ENCODE measurements at places on chromosomes 16 and 17.

GRCh38 chr16:12677502-12677901 is 126.2 kb downstream of the CPPED1 start:
- no peak for DNase-seq

GRCh38 chr16:81315271-81316175 is 761 bp downstream of the GAN start:
- peak; percentile 51 for DNase-seq

- DNase-seq, result no peak
These were observed 60.4 kb downstream of the PLXDC1 start for GRCh38 chr17:39090908-39091665.

- no peak for DNase-seq
These were observed 25.2 kb downstream of the KANSL1 start for GRCh38 chr17:46167826-46168569.

DNA sequence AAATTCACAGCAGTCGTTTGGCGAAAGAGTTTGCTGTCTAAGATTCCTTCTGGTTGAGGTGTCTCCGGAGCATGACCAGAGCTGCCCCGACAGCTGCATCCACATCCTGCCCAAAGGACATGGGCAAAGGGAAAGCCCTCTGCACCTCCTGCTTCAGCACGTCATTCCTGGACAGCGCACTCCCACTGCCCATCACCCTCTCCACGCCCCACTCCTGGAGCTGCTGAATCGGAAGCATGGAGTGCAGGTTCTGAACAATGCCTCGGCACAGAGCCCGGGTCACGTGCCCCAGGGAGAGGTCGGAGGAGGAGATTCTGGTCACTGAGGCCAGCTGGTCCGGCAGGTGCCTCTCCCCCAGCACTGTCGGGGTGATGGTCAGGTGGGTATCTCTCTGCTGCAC is 1.3 kb upstream of the TRPV1 start:
- no peak for DNase-seq

DNA sequence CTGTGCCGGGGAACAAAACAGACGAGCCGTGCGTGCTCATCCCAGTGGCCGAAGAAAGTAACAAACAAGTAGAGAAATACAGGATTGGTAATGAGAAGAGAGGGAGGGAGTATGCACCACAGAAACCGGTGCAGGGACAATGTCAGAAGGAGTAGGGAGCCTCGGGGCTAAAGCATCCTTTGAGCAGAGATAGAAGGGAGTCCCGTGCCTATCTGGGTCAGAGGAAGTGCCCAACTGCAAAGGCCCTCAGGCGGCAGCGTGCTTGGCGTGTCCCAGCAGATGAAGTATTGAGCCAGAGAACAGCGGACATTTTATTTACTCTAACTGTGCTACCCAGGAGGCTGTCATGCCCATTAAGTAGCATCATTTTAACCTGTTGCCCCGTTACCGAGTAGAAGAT is 114.9 kb upstream of the CACNG5 start:
- DNase-seq, result no peak

DNA sequence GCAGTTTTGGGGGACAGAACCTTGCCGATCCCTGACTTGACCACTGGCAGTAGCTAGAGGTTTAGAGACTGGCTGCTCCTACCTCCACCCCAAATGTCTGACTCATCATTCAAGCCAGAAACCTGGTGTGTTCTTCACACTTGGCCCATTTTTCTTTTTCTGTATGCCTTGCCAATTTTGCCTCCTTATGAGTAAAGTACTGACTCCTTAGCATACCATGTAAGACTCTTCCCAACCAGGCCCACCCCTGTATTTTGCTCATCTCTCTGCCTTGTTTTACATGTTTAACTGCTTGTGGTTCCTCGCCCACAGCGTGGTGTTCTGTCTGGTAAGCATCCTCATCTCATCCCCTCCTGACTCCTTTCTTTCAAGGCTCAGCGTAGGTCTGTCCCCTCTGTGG is 37.9 kb downstream of the NUP88 start:
- DNase-seq, result no peak

- DNase-seq, result no peak
These were observed 59.3 kb downstream of the ASIC2 start for GRCh38 chr17:33233811-33234177.

Data from endothelial cell (in vitro differentiated cells).